ENCODE measurements at places on chromosomes 12 and 14.

DNA sequence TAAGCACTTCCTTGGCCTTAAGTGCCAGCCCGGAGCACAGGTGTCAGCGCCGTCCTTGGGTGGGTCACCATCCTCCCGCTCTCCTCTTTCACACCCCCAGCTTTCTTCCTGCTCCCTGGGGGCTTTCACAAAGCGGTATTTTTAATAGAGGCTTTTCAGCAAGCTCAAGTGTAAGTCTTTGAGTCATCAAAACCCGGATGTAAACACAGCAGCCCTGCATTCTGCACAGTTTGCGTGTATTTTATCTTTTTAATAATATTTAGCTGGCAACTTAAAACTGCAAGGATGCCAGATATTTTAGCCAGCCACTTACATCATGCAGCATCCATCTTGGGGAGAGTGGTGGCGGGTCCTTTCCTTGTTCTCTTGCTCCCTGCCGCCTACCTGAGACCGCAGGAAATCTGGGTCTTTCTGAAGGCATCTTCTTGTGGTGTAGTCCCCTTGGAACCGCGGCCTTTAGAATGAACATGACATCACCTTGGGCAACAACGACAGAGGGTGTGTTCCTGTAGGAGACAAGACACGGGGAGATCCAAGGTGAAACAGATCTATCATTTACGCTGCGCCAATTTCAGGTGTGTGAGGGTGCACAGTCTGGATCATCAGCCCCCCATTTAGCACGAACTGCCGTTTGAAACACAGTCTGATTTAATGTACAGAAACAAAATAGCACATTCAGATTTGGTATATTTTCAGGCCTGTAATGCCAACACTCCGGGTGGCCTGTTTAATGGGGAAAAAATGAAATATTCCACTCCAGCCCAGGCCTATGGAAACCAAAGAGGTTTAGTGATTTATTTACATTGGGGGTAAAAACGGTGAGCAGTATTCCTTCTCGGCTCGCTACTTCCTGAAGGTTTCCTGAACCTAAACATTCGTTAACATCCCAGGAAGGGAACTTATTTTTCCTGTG lies 12.5 kb upstream of the IRF2BPL start:
- DNase-seq = peak; percentile 72

DNA sequence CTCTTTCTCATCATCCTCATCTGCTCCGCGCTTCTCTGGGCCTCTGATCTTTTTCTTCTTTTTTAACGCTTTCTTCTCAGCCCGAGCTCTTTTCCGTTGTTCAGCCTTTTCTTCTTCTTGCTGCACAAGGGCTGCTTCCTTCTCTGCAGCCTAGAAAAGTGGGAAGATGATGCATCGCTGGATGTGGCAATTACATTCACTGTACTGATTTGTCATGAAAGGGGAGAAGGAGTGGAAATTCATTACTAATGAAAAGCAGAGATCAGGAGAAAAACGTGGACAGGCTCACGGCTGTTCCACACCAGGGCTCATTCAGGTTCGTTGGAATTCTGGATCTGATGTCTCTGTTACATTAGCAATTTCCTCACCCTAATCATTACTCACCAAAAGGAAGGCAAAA lies 15.1 kb downstream of the FICD start:
- no peak for DNase-seq

- no peak for DNase-seq
Observed at GRCh38 chr12:50824914-50825313, 17.8 kb upstream of the TMPRSS12 start.

GRCh38 chr14:99589031-99589441 lies 15.0 kb downstream of the CCDC85C start:
- no peak for DNase-seq

- DNase-seq = no peak
Observed at GRCh38 chr12:94141892-94142291, 6.5 kb upstream of the PLXNC1 start.

- no peak for DNase-seq
Observed at GRCh38 chr12:77118696-77119095, 53.3 kb upstream of the E2F7 start.

- peak; percentile 74 for DNase-seq
Observed at GRCh38 chr14:71138448-71139293, 231.4 kb downstream of the PCNX1 start.

- DNase-seq = no peak
Observed at GRCh38 chr12:11496157-11496851, 100.9 kb upstream of the PRB2 start.

DNA sequence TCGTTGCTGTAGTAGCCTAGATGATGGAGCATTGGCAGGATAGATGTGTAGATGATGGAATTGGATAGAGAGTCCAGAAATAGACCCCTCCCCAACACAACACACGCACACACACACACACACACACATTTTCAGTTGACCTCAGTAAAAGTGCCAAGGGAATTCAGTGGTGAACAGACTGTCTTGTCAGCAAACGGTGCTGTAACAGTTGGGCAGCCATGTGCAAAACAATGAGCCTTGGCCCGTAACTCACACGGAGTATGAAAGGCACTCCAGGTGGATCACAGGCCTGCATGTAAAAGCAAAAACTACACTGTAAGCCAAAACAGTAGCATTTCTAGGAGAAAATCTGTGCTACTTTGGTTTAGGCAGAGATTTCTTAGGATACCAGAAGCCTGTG lies 87.8 kb downstream of the DDX51 start:
- DNase-seq = no peak

DNA sequence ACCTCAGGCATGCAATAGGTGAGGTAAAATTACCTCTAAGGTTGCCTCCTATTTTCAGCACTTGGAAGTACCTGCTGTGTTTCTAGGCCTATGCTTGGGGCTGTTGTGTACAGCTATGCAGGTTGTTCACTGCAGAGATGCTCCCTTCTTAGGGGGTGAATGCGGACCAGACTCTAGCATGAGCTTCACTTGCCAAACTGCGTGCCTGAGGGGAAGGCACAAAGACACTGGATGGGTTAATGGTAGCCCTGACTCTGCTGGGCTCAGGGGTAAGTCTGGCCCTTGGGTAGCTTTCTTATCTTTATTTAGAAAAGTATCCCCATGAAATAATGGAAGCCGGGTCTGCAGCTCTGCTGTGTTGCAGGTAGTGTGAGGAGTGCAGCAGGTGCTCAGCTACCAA lies 35.7 kb downstream of the B4GALNT3 start:
- DNase-seq = no peak

DNA sequence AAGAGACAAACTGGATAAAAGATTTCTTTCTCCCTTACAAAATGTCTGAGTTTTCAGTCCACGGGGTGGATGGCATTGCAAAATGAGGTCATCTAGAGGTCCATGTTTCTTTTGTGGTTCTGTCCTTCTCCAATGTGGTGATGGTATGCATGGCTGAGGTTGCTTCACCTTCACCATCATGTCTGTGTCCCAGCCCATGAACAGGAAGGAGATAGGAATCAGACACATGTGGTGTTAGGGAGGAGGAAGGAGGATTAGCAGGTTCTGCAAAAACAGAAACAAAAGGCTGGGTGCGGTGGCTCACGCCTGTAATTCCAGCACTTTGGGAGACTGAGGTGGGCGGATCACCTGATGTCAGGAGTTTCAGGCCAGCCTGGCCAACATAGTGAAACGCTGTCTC lies 11.0 kb upstream of the AEBP2 start:
- DNase-seq = no peak

- DNase-seq = peak; percentile 77
Observed at GRCh38 chr14:96567289-96567899, 65.2 kb downstream of the PAPOLA start.

- no peak for DNase-seq
Observed at GRCh38 chr12:75390156-75390898, 562 bp upstream of the GLIPR1L2 start.

- DNase-seq = no peak
Observed at GRCh38 chr12:2857021-2857431, at the start of gene TEX52. Gene TEX52 (minus strand): TSS chr12:2857039. CDS start chr12:2857026, 13 bp downstream.

DNA sequence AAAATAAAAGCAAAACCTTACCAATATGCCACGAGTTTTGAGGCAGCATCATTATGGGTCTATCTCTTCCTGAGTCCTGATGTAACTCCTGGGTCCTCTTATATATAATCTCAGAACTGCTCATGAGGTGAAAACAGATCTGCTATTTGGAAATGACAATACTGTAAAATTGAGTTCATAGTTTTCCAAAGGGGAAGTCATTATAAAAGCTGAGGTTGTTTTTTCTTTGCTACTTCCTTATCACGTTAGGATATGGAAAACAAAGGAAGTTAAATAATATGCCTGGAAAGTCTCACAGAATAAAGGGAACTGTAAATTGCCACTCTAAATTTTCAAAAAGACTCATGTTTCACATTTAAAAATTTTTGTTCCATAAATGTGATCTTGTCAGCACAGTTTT lies at the start of gene CD163L1:
Gene CD163L1, minus strand, starts transcription at position 78 of the 400 bp plus-strand sequence. Its CDS starts 26 bp downstream, at position 52.
- DNase-seq = no peak

GRCh38 chr12:58487678-58488161 lies 432.6 kb downstream of the LRIG3 start:
- no peak for DNase-seq

DNA sequence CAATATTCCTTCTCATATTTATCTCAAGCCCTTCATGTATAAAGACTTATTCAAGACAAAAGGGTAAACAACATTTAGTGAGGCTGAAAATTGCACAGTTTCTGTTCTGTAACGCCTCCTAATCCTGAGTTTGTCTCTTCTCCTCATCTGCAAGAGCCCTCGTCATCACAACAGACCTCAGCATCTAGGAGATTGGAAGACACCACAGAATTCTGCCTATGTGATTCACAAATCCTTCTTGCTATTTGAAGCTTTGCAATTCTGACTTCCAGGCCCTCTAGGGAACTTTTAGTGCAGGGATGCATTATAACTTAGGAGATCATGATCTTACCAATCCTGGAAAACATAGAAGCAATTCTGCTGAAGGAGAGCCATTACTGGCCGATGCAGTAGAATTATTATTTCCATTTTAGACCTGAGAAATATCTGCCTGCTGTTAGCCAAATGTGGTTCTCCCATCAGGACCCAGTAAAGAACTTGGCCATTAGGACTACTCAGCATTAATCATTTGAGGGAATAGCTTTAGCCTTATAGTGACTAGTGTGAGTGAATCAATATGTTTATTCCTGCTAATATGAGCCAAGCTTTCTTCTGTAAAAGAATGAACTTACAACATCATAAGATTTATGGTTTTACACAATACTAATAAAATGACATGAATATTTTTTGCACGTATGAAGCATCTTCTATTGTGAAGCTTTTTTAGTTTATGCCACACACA lies 119.5 kb downstream of the ANO4 start:
- DNase-seq = no peak

DNA sequence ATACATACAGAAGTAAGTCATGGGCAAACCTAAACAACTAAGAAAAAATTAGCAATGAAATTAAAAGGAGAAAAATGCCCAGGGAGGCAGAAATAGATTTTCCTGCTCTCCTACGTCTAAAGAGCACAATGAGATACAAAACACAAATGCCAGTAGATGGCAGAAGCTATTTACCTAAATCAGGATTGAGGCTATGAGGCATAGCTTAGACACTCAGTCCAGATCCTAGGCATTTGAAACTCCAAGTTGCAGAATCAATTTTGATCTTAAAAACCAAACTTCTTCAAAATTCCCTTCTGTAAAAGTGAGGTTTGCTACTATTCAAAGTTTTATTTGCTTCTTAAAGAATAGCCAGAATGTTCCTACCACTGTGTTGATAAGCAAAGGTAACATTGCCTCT lies 368.6 kb downstream of the DAD1 start:
- no peak for DNase-seq

DNA sequence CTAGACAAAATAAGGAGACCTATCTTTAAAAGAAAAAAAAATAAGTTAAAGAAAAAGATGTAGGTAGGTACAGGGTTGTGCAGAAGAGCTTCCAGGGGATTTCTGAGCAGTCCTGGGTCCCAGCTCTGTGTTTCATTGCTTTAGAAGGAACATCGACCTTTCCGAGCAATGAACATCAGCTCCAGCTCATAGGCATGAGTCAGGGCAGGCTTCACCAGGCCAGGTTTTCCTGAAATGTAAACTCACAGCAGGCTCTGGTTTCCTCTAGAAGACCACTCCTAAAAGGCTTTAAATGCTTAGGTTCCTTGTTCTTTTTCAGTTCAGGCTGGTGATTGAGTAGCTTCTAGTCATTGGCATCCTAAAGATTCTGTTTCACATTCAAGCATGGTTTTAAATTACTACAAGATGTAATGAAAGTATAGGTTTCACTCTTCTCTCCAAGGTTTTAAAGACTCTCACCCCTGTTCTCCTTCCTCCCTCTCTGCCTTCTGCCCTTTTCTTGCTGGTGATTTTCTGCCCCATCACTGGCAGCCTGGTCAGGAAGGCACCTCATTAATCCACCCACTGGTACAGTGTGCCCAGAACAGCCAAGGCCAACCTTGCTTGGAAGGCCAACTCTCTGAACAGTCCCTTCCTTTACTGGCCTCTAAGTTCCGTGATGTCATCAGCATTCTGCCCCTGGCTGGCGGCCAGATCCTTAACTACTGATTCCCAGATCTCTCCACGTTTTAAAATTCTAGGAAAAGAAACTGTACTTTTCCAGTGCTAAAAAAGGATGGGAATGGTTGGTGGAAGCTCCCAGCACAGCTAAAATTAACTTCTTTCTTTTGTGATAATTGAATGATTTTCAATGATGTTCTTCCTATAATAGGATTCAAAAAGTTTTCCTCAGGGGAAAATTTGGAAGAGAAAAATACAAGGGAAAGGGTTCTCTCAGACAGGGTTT lies 109.4 kb upstream of the HIF1A start:
- no peak for DNase-seq

GRCh38 chr14:20262642-20263128 lies 23.6 kb downstream of the OR11H4 start:
- no peak for DNase-seq

DNA sequence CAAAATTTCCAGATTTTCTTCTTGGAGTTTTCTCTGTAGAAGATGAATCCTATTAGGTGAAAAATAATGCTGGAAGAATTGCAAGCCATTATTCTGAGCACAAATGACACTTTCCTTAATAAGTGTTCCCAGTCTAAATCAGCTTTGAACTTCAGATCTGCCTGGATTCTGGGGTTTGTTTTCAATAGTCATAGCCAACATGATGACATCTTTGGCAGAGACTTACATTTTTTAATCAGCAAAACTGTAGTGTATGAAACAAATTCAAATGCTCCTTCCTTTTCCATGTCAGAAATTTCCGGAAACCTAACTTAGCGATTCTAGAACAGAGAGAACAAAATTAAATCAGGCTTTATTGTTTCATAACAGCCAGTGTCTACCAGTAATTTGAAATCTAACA lies 88.5 kb downstream of the TSPAN8 start:
- DNase-seq = no peak

DNA sequence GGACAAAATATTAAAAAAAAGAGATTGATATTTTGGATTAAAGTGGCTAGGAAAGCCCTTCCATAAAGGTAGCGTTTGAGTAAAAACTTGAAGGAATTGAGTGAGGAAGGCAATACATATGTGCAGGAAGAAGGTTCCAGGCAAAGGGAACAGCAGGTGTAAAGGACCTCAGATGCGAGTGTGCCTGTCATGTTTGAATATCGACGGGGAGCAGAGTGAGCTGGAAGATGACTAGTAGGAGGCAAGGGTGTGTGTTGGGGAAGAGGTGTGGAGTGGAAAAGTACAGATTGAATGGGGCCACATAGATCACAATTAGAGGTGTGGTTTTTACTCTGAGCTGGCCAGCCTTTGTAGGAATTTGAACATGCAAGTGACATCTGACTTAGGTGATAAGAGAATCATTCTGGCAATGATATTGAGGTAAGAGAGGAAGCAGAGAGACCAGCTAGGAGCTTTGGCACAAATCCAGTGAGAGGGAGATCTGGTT lies 15.0 kb upstream of the FBXO33 start:
- no peak for DNase-seq
